ENCODE measurements at places on chromosomes 13 and 19. TPM values are rescaled to one million over a fixed set of nuclear protein-coding genes. Genes with fewer than 3 reads are reported as not detected.

GRCh38 chr19:44765033-44765948 lies 12.4 kb upstream of the CBLC start:
- no peak for DNase-seq

DNA sequence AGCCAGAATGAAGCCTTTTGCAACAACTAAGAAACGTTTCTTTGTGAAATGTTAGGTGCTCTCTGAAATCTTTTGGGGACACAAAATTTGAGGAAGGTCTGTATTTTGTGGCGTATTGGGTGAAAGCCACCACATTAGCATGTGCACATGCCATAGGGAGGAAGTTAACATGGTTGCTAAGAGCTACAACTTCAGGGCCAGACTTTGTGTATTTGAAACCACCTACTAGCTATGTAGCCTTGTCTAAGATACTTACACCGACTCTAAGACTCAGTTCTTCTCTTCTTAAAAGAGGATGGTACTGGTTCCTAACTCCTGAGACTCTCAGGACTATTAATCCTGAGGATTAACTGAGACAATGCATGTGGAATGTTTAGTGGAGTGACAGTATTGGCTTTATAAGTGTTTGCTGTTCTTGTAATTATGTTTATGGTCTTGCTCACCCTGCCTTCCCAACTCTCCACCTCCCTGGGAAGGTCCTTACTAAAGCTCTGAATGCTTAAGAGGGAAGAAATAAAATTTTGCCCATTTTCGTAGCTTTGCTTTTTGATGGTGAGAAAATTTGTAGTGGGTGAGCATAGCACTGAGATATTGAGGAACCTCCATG lies 15.5 kb downstream of the SERP2 start:
- DNase-seq: no peak

DNA sequence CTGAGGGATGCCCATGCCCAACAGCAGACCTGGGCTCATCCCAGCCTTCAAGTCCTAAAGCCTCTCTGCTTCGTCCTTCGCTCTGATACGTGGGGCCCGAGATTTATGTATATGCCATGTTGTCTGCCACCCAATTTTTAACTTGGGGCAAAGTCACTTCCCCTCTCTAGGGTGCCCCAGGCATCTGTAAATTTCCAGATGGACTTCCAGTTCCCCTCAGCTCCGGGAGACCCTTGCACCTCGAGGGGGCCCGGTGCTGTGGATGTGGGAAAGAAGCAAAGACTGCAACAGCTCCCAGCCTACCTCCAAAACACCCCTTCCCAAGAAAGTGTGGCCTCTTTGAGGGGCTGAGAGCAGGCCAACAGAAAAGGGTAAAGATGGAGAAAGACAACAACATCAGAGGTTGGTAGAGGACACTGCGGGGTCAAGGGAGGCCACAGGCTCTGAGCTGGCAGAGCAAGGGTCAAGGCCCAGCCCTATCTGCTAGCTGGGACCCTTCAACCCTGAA lies 97.4 kb downstream of the STK24 start:
- DNase-seq: no peak

DNA sequence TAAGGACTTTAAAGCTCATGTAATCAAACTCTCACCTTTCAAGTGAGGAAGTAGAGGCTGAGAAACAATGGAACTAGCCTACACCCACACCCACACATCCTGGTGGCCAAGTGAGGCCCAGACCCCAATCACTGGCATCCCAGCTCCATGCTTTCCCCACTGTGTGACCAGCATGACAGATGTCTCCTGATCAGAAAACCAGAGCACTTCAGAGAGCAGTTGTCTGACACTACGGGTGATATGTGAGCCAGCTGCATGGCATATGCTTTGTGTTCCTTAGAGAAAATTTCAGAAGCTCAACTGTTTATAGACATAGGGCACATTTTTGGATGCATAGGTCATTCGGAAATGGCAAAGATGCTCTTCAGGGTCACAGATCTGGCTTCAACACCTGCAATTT lies 315.2 kb downstream of the NDFIP2 start:
- DNase-seq: no peak

DNA sequence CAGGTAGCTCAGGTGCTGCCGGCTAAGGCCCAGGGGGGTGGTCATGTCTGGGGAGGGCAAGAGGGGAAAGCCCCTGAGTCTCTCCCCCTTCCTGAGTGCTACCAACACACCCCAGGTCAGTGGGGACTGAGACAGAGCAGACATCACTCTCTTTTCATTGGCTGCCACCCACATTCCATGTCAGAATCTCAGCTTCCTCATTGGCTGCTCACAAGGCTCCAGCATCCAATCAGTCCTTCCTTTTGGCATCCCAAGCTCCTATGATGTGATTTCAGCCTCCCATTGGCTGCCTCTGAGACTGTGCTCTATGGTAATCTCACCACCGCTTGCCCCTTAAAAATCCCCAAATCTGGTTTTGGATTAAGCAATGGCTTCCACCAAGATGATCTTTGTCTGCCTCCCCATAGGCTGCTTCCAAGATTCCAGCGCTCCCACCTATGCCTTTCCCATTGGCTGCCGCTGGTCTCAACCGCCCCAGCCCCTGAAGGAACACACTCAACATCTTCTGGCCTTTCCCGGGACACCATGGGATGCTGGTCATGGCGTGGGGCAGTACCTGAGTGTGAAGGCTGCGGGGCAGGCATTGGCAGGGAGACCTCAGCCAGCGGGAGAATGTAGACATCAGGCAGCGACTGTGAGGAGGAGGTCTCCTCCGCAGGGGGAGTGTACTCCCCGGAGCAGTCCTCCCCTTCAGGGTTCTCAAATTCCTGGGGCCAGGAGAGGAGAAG lies 2.0 kb downstream of the LMTK3 start:
- peak; percentile 57 for DNase-seq

DNA sequence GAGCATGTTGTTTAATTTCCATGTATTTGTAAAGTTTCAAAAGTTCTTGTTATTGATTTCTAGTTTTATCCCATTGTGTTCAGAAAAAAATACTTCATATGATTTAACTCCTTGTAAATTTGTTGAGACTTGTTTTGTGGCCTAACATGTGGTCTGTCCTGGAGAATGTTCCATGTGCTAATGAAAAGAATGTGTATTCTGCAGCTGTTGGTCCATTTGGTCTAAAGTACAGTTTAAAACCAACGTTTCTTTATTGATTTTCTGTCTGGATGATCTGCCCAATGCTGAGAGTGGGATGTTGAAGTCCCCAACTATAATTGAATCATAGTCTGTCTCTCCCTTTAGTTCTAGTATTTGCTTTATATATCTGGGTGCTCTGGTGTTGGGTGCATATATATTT lies 34.9 kb upstream of the TPP2 start:
- no peak for DNase-seq

GRCh38 chr19:52211926-52212571 lies 22.2 kb downstream of the PPP2R1A start:
- no peak for DNase-seq

DNA sequence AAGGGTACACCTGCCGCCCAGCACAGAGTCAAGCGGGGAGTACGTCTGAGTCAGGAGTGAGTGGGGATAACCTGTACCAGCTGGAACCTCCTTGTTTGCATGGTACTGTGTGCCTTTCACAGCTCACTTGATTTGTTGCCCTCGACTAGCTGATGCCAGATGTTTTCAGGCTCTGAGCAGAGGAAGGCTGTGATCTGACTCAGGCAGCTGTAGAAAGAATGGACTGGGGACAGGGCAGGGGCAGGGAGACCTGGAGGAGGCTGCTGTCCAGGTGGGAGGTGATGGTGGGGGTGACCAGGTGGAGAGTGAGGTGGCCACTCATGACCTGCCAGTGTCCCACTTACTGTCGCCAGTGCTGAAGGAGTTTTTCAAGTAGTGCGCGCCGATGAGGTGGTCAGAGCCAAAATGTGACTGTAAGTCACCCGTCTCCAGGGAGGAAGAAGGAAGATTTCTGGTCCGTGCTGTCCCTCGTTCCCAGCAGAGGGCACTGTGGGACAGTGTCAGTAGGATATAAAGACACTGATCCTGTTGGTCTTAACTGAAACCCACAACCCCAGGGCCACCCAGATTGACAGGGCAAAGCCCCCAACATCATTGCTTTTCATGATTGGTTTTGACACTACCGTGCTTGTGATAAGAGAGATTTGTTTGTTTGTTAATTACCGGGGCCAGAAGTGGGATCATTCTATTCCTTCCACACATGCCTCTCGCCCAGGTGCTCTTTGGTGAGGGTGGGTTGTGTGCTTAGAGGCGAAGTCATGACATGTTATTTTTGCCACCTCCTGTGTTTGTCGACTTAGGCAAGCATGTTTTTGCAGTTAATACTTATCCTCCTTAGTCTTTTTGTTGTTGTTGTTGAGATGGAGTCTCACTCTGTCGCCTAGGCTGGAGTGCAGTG lies 128.4 kb downstream of the DPF1 start:
- peak; percentile 38 for DNase-seq

The ZNF878 gene
- 0.41 TPM for total RNA-seq

The ZNF578 gene
- total RNA-seq: 36.3 TPM

DNA sequence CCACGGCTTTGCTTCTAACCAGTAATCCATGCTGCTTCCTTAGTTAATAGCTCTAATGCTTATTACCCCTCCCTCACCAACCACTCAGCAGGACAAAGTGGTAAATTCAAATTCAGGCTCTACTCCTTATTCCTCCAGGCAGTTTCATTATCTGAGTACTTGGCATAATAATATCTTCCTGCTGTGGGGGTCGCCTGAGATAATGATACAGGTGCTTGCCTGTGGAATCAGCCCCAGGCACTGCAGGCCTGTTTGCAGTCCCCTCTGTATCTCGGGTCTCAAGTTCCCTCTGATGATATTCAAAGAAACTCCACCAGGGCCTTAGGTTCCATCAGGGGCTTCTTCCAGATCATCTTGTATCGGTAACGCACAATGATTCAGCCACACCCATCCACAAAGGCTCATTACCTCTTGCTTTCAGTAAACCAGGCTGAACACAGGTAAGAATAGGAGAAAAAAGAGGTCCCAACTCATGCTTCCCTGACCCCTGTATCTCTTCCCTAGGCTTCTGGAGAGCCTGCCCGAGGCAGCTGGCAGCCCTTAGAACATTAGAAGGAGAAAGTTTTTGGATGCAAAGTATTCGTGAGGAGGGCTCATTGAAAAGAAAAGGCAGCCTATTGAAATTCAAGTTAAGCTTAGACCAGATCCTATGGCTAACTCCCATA lies 14.3 kb upstream of the FOXO1 start:
- no peak for DNase-seq

- DNase-seq: no peak
Observed at GRCh38 chr13:32047793-32048192, 16.2 kb downstream of the FRY start.

DNA sequence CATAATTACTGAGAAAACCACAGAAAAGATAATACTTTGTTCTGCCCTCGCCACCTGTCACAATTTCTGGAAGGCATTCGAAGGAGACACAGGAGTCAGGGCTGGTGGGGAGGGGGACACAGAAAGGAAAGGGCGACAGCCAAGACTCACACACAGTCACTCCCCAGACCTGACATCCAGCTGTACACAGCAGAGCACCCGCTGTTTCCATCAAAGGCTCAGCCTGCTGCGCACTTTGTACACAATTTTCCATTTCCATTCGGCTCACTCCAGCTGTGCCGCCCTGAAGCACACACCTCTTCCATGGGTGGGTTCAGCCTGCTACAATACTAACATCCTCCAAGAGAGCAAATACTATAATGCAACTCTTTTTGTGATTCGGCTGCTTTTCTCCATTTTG lies 38.0 kb downstream of the STK24 start:
- no peak for DNase-seq

DNA sequence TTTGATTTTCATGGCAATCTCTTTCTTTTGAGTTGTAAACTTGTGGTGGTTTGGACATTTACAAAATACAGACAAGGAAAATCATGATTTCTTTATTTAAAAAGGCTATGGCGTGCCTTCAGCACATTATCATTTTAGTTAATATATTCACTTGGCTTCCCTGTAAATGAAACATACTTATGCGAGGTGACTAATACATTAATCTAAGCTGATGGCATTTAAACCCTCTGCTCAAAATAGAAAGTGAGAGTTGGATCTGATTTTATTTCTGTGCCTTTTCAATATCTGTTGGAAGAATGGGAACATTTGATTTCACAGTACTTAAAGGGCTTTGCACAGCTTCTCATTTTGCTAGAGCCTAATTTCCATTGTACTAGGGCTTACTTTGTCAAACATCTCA lies 289.8 kb downstream of the MTUS2 start:
- DNase-seq: no peak

- no peak for DNase-seq
Observed at GRCh38 chr13:76773448-76774094, 112.6 kb downstream of the KCTD12 start.

The FAM216B gene
- 0.41 TPM for total RNA-seq

The VSTM1 gene
- total RNA-seq: not detected

The SMIM44 gene
- not detected for total RNA-seq

DNA sequence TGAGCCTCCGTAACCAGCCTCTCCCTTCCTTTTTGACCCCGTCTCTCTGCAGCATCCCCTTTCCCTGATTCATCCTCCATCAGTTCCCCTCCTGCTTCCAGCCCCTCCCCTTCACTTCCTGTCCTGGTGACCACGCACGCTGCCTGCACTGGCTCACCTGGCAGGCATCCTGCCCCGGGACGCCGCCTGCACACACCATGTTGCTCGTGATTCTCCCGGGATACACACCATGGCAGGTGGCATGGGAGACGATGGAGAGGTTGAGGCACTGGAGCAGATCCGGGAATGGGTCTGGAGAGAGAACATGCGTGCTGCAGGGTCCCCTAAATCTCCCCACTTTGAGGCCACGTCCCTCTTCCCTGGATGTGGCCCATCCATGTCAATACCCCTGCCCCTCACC lies 4.2 kb downstream of the KLK12 start:
- DNase-seq: no peak

GRCh38 chr19:17424743-17425365 lies 5.0 kb downstream of the MVB12A start:
- no peak for DNase-seq
